ENCODE measurements at places on chromosomes 5 and 9.
A peak's percentile ranks its signal among the peaks of the same experiment; 100 is the strongest.

- no peak for DNase-seq
Measured at GRCh38 chr5:138975098-138975847, 100.1 kb upstream of the LRRTM2 start.

DNA sequence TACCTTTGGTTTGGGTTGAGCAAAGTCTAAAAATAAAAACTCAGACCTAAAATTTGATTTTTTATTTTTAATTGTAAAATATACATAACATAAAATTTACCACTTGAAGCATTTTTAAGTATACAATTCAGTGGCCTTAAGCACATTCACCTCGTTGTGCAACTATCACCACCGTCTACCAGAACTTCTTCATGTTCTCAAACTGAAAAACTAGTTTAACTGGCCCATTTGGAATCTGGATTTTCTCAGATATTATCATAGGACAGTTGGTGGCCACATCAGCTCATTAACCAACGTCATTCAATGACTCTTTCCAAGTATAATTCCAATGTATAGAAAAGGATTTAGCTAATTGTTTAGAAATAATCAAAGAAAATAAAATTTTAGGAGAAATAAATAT, 319.3 kb downstream of the TLE1 start:
- no peak for DNase-seq

DNA sequence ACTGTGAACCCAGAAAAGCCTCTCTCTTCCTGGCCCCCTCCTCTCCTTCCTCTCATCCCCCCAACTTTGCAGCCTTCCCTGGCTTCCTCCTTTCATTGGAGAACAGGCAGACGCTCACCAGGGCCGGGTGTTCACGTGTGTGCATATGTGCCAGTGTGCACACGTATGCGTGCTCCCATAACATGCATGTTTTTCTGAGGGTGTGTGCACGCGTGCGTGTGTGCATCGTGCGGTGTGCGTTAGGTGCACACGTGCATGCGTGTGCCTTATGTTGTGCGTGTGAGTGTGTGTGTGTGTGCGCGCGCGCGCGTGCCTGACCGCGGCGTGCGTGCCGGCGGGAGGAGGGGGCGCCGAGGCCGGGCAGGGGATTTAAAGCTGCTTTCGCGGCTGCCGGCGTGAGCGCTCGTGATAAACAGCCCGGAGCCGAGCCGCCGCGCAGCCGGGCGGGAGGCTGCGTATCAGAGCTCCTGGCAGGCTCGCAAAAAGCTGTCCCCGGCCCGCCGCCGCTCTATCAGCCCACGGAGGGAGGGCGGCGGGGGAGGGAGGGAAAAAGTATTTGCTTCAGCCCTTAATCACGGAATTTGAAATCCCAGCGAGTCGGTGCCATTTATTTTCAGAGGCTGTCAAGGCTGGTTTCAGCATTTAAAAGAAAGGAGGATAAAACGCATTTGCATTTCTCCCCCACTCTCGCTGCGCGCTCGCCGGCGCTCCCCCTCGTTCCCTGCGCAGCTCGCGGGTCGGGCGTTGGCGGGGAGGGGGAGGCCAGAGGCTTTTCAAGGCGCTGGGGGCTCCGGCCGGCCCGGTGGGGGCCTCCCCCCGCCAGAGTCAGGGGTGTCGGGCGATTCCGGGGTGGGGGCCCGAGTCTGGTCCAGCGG, 183.9 kb downstream of the C9orf50 start:
- DNase-seq = peak; percentile 42

- no peak for DNase-seq
Measured at GRCh38 chr9:14354201-14354600, 40.3 kb upstream of the NFIB start.

DNA sequence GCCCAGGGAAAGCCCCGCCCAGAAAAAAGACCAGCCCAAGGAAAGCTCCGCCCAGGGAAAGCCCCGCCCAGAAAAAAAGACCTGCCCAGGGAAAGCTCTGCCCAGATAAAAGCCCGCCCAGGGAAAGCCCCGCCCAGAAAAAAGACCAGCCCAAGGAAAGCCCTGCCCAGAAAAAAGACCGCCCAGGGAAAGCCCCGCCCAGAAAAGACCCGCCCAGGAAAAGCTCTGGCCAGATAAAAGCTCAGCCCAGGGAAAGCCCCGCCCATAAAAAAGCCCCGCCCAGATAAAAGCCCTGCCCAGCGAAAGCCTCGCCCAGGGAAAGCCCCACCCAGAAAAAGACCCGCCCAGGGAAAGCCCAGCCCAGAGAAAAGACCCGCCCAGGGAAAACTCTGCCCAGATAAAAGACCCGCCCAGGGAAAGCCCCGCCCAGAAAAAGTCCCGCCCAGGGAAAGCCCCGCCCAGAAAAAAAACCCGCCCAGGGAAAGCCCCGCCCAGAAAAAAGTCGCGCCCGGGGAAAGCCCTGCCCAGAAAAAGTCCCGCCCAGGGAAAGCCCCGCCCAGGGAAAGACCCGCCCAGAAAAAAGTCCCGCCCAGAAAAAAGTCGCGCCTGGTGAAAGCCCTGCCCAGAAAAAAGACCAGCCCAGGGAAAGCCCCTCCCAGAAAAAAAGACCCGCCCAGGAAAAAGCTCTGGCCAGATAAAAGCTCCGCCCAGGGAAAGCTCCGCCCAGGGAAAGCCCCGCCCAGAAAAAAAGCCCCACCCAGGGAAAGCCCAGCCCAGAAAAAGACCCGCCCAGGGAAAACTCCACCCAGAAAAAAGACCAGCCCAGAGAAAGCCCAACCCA, 11.9 kb downstream of the GRIN1 start:
- no peak for DNase-seq

DNA sequence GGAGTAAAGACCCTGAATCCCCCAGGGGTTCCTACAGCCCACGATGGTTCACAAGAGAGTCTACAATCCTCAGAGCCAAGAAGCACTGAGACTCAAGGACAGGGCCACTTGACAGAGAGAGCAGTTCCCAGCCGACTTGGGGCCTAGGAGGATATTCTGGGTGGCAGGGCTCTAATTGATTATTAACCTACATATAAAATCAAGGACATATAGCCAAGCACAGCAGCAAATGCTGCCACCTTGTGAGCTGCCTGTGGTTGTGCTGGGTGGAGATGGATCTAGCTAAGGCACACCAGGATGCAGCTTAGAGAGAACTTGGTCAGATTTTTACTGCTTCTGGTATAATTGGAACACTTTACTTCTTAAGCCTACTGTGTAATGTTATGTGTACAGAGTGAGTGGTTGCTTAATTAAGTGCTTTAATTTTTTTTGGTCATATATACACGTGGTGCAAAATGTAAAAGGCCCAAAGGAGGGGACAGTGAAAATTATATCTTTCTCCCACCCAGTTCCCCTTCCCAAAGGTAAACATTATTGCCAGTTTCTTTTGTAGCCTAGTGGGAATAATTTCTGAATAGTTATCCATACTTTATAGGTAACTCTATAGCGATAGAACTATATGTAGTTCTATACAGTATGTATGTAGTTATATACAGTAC, 78.8 kb downstream of the F2RL2 start:
- DNase-seq = peak; percentile 54

GRCh38 chr5:54882101-54882500, 103.3 kb downstream of the ESM1 start:
- no peak for DNase-seq

GRCh38 chr5:170597109-170597751, 93.4 kb downstream of the KCNIP1 start:
- no peak for DNase-seq

DNA sequence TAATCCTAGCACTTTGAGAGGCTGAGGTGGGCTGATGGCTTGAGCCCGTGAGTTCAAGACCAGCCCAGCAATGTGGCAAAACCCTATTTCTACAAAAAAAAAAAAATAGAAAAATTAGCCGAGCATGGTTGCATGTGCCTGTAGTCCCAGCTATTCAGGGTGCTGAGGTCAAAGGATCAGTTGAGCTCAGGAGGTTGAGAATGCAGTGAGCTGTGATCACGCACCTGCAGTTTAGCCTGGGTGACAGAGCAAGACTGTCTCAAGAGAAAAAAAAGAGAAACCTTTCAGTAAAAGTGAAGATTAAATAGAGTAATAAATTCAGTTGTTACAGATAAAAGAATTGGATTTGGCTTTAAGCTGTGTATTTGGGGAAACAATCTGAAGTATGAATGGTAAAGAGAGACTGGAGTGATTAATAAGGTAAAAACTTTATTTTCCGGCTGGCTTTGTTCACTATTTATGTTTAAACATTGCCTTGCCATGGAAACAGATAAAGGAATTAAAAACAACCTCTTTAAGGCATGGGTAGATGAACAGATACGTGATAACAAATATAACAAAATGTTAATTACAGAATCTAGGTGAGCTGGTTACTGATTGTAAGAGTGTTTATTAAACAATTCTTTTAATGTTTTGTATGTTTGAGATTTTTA, 56.0 kb upstream of the PCAT7 start:
- DNase-seq = no peak

DNA sequence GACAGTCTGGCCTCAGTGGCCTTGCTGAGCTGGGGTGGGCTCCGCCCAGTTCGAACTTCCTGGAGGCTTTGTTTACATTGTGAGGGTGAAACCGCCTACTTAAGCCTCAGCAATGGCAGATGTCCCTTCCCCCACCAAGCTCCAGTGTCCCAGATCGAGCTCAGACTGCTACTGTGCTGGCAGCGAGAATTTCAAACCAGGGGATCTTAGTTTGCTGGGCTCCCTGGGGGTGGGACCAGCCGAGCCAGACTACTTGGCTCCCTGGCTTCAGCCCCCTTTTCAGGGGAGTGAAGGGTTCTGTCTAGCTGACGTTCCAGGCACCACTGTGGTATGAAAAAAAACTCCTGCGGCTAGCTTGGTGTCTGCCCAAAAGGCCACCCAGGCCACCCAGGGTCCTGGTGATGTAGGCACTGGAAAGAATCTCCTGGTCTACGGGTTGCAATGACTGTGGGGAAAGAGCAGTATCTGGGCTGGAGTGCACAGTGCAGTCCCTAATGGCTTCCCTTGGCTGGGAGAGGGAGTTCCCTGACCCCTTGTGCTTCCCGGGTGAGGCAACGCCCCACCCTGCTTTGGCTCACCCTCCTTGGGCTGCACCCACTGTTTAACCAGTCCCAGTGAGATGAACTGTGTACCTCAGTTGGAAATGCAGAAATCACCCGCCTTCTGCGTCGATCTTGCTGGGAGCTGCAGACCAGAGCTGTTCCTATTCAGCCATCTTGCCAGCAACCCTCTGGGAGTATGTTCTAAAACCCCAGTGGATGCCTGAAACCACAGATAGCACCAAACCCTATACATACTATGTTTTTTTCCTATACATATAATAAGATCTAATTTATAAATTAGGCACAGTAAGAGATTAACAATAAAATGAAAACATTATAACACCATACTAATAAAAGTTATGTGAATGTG, 95.5 kb downstream of the TMEM161B start:
- DNase-seq = no peak

- no peak for DNase-seq
Measured at GRCh38 chr9:21680590-21680989, 121.8 kb upstream of the MTAP start.

GRCh38 chr5:21152611-21153010, 1164.6 kb upstream of the CDH18 start:
- DNase-seq = no peak

- peak; percentile 68 for DNase-seq
Measured at GRCh38 chr9:91423785-91424402, at the start of gene NFIL3. NFIL3 (minus strand) TSS chr9:91423832; CDS start chr9:91410734, 13,098 bp downstream.

- no peak for DNase-seq
Measured at GRCh38 chr9:75707191-75707590, 183.3 kb upstream of the PCSK5 start.

DNA sequence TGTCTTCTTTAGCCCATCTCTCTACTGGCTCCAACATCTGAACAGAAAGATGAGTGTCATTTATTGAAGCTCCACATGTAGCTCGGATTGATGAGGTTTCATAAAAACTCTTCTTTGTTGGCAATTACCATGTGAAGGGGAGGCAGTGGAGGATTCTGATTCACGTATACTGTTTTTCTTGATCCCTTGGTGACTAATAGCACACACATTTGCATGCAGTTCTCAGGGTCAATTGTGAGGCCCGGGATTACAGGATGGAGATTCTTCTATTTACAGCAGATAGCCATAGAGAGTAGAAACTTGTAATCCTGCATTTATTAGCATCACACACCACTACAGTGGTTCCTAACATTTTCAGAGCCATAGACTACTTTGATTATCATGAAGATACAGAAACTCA, 133.2 kb upstream of the MARCHF11 start:
- DNase-seq = no peak

DNA sequence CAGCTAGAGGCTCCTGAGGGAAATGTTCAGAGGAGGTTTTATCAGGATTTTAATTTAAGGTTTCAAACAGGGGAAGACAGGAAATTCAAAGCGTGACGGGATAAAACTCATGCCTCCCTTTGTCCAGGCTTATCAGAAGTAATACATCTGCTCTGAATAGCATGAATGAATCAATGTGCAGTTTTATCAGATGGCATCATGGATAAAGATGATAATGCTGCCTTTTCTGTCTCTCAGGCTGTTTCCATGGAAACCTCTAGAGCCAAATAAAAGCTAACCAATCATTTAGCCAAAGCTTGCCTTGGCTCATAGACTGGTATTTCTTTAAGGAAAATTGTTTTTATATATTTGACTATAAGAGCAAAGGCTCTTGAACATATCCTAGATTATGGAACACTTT, 16.4 kb downstream of the MFAP3 start:
- DNase-seq = no peak

GRCh38 chr5:2333291-2333690, 418.2 kb downstream of the IRX2 start:
- no peak for DNase-seq

- DNase-seq = no peak
Measured at GRCh38 chr5:38707352-38708210, 138.2 kb upstream of the OSMR start.

DNA sequence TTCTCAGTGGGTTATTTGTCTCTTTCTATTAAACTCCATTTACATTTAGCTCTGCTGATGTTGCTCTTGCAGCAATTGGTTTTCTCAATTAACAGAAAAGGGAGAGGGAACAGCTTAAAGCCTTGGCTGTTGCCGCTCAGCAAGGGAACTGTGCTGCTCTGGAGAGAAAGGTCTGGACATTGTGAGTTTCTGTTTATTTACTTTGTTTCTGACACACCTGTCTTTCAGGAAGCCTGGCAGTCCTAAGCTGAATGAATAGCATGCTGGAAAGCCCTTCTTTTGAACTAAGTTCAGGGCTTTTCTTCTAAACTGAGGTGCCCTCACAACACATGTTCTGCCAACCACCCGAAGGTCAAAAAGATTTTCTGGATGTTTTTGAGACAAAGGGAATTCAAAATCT, 491.9 kb downstream of the PDE4D start:
- DNase-seq = no peak

GRCh38 chr9:26296910-26297572, 595.6 kb downstream of the CAAP1 start:
- DNase-seq = no peak

- DNase-seq = no peak
Measured at GRCh38 chr5:31751610-31752009, 112.7 kb downstream of the PDZD2 start.

Data from activated CD8-positive, alpha-beta memory T cell treated with anti-CD3 and anti-CD28 coated beads, Interleukin-2, amount 50 U/mL, for 4 hours (primary cell).